Naive B cell (primary cell): ENCODE measurements at places on chromosomes 1 and 21. TPM values are rescaled to one million over a fixed set of nuclear protein-coding genes. Genes with fewer than 3 reads are reported as not detected.

DNA sequence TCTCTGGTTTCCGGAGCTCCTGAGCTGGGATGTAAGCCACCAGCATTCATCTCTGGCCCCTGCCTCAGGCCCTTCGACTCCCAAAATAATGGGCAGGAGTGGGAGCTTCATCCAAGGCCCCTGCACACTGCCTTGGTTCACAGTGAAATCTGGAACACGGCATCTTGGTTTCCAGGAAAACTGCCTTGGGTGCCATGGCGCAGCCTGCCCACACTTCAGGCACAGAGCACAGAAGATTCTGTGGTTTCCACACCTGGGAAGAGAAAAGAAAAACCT is 48.8 kb upstream of the POFUT2 start:
- H3K4me3 ChIP-seq: no peak overlapping the region
- DNase-seq: no peak
- peaks cover 35% of the 10 kb centered on the region for H3K27me3 ChIP-seq
- H3K4me1 ChIP-seq: no peaks in the 10 kb centered on the region

GRCh38 chr1:8641377-8641997 is 176.0 kb downstream of the RERE start:
- no peaks in the 10 kb centered on the region for H3K27me3 ChIP-seq
- no peaks in the 10 kb centered on the region for H3K36me3 ChIP-seq
- H3K4me3 ChIP-seq: no peak overlapping the region
- DNase-seq: no peak

DNA sequence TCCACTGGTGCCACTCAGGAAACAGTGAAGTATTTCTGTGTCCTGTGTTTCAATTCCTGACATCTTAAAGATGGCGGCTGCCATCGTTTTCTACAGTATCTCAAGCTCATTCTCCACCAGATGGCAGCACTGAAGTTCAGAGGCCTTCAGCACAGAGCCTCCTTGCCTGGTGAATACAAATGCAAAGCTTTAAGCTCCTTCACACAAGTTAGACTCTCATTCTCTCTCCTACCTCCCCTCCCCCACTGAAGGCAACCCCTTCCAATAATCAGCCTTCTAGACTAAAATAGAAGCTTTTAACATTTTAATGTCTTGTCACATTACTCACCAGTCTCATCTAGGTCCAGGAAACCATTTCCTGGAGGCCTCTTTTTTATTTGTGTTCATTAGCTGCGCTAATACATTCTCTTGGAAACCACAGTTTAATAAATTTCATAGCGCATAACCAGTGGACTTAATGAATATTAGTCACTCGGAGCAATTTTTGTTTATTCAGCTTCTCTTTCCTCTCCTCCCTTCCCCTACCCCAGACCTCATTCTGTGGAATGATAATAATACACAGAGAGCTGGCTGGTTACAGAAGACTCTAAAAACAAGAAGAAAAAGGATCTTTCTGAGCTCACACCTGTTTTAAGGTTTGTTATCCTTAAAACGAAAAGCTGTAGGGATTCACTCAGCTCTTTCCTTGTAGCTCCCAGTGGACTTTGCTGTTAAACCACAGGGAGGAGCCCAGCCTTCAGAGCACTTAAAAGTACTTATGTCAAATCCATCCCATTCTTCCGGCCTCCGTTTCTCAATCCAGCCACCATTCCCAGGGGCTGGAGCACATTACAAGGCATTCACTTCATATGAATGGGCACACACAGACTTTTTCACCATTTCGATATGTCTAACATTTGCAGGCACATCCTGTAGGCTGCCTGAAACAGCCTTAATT is 384.9 kb downstream of the HLX start:
- no peak overlapping the region for H3K4me3 ChIP-seq
- no peak overlapping the region for H3K27ac ChIP-seq
- H3K36me3 ChIP-seq: peaks cover 5% of the 10 kb centered on the region
- H3K4me1 ChIP-seq: no peaks in the 10 kb centered on the region

DNA sequence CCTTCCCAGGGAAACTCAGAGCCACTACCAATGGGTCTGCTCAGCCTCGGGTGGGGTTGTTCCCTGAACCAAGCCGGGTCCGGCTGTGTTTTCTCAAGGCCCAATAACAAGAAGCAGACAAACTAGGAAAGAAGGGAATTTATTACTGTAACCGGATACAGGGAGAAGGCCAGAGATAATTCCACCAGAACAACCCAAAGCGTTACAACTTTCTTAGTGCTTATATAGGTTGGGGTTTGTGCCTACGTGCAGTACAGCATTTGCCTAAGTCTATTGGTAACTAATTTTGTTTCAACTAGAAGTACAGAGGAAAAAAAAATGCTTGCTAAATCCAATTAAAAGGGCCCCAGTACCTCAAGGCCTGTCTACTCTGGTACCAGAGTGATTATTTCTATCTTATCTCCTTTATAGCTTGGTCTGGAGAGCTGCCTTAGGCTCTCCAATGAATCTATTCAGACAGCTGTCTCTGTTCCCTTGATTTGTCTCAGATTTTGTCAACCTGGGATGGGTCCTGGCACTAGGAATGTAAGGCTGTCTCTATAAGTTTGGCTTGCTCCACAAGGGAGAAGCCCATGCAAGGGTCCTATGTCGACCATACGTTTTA is 57.3 kb upstream of the CCDC190 start:
- H3K36me3 ChIP-seq: no peaks in the 10 kb centered on the region
- no peaks in the 10 kb centered on the region for H3K4me1 ChIP-seq
- H3K27ac ChIP-seq: no peak overlapping the region
- H3K4me3 ChIP-seq: no peak overlapping the region

The PCNX2 gene
- not detected for polyA plus RNA-seq

The CDA gene
- 0.30 TPM for polyA plus RNA-seq
